ENCODE measurements at places on chromosomes 1 and 21.

DNA sequence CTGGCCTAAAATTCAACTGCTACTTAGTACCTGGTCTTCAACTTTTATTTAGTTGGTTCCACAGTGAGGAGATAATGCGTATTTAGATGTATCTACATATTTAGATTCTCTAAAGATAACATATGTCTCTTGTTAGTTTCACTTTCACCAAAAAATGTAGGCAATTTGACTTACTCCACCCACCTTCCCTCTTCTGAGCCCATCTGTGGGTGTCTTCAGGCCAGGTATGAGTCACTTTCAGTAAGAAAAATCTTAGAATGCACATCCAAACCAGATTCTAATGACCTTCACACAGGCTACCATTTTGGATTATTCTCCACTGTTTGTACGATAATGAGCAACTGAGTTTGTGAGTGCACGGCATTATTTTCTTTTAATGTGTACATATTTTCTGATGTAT lies 501.7 kb downstream of the NEGR1 start:
- no peak for DNase-seq

DNA sequence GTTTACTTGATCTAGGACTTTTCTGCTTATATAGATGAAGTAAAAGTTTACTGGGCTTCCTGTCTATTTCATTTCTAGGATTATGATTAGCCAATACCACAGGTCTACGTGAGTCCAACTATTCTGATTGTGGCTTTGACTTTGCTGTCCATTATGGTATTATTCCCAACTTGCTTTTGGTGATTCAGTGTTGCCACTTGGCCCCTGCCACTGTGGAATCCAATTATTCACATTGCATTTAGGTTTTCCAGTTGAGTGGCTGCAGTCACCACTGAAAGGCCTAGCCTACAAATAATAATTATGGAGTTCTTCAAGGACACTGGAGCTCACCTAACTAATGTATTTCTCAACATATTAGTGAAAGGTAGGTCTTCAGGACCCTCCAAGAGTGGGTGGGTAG lies 574.3 kb upstream of the USP24 start:
- no peak for DNase-seq

DNA sequence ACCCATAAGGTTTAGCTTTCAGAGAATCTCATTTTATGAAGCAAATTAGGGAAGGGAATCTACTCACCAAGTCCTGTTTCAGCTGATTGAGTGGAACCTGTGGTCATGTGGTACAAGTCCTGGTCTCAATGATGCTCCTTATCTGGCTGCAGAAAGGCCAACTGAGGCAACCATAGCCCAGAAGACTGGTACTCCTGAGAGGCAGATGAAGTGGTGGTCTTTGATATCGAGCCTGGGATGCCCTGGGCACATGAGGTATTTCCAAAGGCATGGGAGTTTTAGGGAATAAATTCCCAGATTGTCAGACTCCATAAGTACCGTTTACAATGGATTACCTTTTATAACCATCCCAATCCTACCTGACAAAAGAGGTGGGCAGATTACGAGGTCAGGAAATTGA lies 3.3 kb downstream of the MX1 start:
- no peak for DNase-seq

- DNase-seq: no peak
Measured at GRCh38 chr1:6420454-6421042, 829 bp upstream of the HES2 start.

GRCh38 chr1:245444945-245445344 lies 290.2 kb downstream of the KIF26B start:
- DNase-seq: no peak

DNA sequence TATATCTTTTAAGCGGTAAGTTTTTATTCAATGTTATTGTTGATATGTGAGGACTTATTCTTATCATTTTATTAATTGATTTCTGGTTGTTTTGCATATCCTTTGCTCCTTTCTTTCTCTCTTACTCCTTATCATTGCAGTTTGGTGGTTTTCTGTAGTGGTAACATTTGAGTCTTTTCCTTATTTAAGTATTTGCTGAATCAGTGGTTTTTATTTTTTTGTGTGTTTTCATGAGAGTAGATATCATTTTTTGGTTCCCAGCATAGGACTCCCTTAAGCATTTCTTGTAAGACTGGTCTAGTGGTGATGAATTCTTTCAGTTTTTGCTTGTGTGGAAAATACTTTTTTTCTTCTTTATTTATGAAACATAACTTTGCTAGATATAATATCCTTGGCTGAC lies 12.2 kb upstream of the KCTD3 start:
- no peak for DNase-seq

GRCh38 chr1:225423518-225423855 lies 4.4 kb downstream of the LBR start:
- no peak for DNase-seq

- DNase-seq: no peak
Measured at GRCh38 chr1:115556236-115556635, 85.5 kb upstream of the VANGL1 start.

- no peak for DNase-seq
Measured at GRCh38 chr21:19350286-19350685, 946.7 kb upstream of the TMPRSS15 start.

DNA sequence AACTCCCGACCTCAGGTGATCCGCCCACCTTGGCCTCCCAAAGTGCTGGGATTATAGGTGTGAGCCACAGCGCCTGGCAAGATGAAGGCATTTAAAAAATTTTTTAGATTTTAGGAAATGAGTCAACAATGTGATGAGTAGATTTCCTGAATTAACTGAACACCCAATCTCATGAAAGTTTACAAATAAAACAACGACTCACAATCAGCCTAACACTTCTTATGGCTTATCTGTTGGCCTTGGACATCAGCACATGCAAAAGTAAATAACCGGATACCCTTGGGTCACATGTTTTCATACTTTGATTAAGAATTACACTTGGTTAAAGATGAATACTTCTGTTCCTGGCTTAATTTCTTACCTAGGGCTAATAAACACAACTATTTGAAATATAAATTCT lies 3.0 kb downstream of the GNG12 start:
- DNase-seq: no peak

GRCh38 chr1:83006271-83006670 lies 992.7 kb downstream of the TTLL7 start:
- DNase-seq: no peak

DNA sequence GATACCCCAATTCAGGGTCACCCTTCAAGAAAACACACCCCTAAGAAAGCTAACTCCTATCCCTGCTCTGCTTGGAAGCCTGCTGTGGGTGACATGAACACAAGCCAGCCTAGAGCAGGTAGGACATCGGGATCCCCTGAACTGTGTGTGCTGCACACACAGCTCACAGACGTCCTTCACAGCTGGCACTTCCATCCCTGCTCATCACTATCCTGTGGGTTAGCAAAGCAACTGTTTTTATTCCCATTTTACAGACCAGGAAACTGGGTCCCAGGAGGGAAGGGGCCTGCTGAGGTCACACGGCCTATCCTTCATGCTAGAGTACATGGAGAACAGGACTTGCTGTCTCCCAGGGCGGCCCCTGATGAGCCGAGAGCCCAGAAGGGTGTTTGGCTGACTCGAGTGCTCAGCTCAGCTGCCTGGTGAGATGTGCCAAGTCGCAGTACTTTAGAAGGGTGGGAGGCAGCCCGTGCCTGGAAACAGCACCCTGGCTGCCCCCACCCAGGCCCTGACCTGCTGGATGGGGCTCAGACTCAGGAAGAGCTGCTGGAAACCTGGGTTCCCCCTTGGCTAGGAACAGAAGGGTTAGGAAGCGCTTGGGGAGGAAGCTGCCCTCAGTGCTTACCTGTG lies 28.3 kb upstream of the BTG2 start:
- DNase-seq: no peak

DNA sequence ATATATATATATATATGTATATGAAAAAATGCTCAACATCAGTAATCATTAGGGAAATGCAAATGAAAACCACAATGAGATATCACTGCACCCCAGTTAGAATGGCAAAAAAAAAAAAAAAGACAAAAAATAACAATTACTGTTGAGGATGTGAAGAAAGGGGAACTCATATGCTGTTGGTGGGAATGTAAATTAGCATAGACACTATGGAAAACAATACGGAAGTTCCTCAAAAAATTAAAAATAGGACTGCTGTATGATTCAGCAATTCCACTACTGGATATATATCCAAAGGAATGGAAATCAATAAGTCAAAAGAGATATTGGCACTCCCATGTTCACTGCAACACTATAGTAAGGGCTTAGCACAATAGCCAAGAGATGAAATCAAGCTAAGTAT lies 41.5 kb upstream of the CTBS start:
- DNase-seq: no peak

DNA sequence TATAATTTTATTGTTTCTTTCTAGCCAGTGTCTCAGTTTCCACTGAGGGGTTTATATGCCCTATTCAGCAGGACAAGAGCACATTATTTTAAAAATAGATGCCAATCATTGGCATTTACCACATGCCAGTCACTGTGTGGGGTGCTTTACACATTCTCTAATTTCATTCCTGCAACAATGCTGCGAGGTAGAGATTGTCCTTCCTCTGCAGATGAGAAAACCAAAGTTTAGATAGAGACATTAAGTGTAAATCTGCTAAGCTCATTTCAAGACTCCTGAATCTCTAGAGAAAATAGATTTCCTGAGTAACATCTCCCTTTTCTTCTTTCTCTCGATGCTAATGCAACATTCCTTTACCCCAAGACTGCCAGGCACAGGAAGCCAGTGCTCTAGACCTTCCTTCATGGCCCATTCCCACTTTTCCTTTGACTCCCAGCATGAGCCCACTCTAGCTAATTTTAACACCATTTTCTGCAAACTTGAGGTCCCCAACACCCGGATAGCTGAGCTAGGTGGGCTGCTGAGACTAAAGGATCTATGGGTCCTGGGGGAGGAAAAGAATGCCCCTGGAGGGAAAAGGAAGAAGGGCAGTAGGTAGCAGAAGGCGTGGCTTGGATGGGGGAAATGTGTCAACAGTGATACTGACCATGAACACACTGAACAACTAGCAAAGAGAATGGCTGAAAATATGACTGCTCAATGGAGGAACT lies 50.0 kb downstream of the SH3GLB1 start:
- no peak for DNase-seq

DNA sequence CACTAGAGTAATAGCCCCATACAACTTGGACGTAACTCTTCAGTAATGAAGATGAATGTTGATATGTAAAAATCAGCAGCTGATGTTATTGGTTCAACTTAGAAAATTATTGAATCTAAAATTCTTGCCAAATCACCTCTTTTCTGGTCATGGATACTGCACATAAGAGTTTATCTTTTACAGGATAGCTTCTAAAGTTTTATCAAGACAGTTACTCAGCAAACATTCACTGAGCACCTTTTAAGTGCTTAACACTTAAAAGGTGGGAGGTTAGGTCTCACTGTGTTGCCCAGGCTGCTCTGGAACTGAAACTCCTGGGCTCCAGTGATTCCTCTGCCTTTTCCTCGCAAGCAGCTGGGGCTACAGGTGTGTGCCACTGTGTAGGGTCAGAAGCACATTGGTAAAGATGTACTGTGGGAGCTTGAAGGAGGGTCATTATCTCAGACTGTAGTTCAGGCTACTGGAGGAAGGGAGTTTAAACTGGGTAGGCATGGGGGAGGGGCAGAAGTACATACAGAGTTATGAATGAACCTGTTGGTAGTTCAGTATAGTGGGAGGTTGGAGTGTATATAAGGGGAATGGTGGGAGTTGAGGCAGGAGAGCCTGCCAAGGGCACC lies 2.0 kb downstream of the MPZL1 start:
- no peak for DNase-seq

DNA sequence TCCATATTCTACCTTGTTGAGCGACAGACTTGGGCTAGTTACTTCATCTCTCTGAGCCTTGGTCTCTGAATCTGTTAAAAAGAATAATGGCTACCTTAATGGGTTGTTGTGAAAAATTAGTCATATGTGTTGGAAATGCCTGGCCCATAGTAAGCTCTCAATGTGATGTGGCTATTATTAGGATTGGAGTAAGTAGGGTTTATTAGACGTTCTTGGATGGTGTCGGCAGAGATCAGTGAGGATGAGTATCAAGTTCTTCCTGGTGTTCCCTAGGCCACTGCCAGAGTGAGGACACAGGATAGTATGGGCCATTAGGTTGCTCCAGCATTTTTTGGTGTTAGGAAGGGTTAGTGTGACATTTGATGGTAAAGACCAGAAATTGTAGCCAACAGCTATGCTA lies 121.1 kb upstream of the DUSP10 start:
- DNase-seq: no peak

DNA sequence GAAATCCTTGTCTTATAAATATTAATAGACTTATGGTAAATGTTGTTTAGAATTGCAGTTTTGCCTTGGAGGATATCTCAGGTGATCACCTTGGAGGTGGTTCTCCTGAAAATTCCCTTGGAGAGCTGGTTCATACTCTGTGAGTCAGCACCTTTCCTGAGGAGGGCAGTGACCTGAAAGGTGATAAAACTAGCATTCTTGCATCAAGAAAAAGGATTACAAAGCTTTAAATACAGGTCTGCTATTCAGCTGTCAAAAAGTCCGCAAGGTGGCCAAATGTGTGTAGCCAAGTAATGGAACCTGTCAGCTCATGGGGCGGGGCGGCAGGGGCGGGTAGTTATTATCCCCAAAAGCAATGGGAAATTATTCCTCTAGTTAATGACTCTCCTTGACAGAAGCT lies 52.8 kb upstream of the EDARADD start:
- no peak for DNase-seq

DNA sequence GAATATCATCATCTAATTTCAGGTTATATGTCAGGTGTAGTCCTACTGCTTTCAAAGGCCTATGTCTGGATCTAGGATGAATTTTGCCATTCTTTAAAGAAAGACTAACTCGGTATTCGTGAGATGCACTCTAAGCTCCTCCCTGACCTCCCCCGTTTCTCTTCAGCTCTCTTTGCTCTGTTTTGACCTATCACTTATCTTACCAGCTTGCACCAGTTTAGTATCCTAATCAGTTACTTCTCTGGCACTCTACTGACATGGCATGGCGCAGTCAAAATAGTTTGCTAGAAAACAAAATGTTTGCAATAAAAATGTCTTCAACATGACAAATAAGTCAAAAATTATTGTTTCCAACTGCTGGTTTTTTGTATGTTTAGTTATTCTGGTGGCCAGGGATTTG lies 8.4 kb upstream of the SLC16A1 start:
- no peak for DNase-seq

GRCh38 chr1:227791425-227792143 lies 23.9 kb upstream of the PRSS38 start:
- DNase-seq: no peak

DNA sequence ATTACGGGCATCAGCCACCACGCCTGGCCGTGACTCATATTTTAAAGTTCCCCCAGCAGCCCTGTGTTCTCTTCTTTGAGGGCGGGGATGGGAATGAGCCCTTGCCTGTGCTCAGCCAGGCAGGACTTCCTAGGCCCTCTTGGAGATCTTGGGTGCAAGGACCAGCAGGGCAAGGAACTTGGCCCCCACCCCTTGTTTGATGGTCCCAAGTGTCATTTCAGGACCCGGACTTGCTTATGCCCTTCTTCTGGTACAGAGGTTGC lies 9.3 kb downstream of the RASSF5 start:
- DNase-seq: no peak

- DNase-seq: no peak
Measured at GRCh38 chr1:184629266-184629665, 125.4 kb downstream of the EDEM3 start.

All from activated CD8-positive, alpha-beta memory T cell treated with anti-CD3 and anti-CD28 coated beads for 48 hours (primary cell).